Natural killer cell treated with Interleukin-12 subunit alpha and Interleukin-12 subunit beta and Interleukin-15 and Interleukin-18, amount 100 ng/mL, for 72 hours (primary cell): ENCODE measurements at places on chromosomes 2 and 18.

DNA sequence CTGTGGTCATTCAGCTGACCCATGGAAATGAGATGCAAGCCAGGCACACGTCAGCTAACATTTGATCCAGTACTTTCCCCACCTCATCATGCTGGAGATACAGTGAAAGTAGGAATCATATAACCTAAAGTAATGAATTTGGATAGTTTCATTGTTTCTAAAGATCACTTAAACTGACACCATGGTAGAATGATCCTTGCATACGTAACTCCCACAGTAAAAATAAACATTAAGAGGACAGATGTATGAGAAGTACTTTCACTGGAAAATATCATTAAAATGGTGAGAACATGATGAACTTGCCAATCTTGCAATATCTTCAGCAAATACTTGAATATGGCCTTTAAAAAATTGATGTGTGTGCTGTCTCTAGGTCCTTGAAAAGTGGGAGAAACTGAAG is 85.4 kb downstream of the MAIP1 start:
- no peak for DNase-seq

DNA sequence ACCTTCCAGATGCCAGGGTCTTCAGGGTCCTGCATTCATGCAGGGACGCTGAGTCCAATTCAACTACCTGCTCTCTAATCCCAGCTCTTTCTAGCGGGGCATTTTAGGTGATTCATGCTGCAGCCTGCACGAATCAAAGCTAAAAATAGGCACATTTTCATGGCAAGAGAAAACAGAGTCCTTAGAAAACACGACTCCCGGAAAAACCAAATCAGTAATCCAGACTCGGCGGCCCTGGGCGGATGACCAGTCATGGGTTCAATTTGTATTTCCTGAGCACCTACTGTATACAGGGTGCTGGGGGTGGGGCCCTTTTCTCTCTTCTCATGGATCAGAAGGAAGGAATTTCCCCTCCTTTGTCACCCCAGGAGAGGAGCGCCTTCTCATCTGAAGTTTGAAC is 64.4 kb downstream of the LONRF2 start:
- no peak for DNase-seq

- DNase-seq: no peak
Observed at GRCh38 chr18:5107988-5108387, 89.1 kb downstream of the AKAIN1 start.

GRCh38 chr2:234770031-234770506 is 181.7 kb upstream of the SH3BP4 start:
- DNase-seq: no peak

DNA sequence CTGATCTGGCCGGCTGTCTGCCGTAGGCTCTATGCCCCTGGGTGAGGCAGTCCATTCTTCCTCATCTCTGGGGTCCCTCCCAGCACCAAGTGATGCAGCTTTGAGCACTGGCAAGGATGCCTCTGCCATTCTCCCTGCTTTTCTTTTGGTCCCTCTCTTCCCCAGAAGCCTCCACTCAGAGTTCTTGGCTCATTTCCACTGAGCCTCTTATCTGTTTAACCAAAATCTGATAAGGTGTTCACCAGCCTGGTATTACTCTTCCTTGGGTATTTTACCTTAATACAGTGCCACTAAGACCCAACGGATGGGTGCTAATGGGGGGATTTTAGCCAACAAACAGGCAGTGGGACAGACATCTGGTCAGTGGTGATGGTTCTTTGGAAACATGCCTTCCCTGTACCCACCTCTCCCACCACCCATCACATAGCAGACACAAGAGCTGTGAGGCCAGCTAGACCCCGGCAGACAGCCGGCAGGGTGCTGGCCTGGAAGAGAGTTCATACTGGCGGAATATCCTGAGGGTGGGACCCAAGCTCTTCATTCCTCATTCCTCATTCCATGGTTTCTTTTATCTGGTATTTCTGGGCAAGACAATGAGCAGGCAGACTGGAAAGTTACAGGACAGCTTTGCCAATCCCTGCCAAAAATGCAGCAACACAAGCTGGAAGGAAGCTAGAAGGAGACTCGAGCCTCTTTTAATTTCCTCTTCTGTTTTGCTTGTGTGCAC is 34.6 kb downstream of the ZBTB7C start:
- no peak for DNase-seq

DNA sequence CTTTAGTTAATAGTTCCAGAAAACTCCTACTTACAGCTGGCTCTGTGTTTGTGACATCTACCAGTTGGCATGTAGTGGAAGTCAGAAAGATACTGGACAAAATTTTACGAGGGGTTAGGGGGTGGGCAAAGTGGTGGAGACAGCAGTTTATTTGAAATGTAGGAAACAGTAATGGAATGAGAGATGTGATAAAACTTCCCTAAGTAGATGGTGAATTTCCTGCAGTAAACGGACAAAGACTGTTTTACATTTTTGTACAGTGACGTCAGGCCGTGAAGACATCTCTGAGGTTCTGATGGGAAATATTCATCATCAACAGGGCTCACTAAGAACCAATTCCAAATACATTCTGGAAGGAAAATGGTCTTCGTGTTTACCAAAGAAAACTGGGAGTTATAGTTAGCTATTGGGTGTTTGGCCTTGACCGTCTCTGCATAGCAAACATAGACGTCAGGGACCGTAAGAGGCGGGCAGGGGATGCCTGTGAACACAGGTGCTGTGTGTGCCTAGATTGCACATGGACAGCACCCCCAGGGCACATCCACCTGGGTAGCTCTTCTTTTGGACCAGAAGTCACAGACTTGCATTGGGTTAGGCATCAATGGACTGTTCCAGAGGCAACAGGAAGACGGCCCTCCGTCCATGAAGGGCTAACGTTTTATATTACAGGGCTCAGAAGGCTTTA is 131.5 kb downstream of the ZNF516 start:
- DNase-seq: no peak

- DNase-seq: no peak
Observed at GRCh38 chr2:238462782-238463396, 36.2 kb downstream of the ASB1 start.

- DNase-seq: no peak
Observed at GRCh38 chr2:72112401-72112800, 35.3 kb downstream of the CYP26B1 start.

GRCh38 chr18:72235422-72235821 is 308.7 kb downstream of the CBLN2 start:
- no peak for DNase-seq

GRCh38 chr2:8932702-8933101 is 70.8 kb downstream of the MBOAT2 start:
- DNase-seq: no peak

- no peak for DNase-seq
Observed at GRCh38 chr18:76465630-76466409, 29.2 kb downstream of the ZNF516 start.

DNA sequence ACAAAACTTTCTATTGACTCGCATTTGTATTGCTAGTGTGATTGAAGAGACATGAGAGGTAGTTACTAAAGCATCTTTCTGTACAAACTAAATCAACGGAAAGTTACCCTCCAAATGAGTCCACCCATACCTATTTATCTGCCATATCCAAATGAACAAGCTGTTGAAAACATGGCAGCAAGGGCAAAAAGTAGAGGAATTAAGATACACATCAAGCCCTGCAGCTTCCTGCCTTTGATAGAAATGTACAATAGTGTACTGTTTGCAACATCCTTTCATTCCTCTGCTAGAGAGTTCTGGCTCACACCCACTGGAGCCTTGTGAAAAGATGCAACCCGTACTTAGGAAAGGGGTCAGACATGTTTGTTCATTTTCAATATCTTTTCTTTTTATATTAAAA is 122.5 kb downstream of the ERBB4 start:
- no peak for DNase-seq

DNA sequence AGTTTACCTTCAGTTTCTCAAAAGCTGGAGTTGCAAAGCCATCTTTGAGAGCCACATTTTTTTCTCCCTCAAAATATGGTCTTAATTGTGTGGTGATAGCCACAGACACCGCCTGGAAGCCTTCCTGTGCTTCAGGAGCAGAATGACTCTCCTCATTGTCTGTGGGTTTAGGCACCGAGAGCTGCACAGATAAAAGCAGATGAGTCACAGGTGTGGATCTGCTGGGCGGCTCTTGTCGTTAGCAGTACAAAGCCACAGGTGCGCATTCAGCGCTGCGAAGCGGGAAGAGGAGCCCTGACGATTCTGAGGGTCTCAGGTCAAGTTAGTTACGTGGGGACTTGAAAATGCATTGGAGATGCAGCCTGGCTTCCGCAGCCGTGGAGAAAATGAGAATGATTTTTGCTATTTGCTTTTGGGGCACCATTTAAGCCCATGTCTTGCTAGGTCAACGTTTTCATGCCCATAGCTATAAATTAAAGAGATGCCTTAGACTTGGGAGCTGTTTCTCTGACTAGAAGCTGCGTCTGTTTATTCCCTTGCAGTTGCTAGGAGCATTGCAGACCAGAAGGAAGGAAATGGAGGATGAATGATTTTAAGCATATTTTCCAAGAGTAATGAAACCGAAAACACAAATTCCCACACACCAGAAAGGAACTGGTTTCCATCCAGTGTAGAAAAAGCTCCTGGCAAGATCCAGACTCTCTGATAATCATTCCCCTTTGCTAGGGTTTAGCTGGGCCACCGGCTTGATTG is 51.5 kb downstream of the KLHL29 start:
- DNase-seq: no peak

- no peak for DNase-seq
Observed at GRCh38 chr18:63684718-63685117, 18.0 kb upstream of the SERPINB11 start.

DNA sequence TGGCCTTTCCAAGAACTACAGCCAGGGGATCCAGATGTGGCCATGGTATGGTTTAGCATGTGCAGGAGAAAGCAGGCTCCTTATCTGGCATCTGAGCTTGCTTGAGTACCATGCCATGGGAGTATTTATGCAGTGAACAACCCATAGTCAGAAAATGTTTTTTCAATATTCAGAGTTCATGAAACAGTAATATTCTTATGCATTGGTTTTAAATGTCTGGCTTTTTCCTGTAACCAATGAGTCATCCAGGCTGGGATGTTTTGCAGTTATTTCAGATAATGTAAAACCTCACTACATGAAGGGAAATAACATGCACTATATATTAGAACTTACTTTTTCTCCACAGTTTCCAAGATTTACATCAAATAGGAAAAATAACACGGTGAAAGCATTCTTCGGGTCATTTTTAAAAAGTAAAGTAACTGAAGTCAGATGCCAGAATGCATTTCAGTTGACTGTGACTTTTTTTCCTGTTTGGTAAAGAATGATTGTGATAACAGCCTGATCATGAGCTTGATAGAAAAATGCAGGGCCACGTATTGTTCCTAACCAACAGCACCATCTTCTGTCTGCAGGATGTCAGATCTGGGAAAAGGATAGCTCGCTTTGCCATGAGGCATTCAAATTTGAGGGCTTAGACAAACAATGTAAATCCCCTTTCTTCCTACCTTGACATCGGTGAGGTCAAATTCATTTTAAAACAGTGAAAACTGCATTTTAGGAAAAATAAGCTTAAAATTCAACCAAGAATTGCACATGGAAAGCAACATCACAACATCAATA is 152.8 kb downstream of the DSC3 start:
- DNase-seq: no peak

DNA sequence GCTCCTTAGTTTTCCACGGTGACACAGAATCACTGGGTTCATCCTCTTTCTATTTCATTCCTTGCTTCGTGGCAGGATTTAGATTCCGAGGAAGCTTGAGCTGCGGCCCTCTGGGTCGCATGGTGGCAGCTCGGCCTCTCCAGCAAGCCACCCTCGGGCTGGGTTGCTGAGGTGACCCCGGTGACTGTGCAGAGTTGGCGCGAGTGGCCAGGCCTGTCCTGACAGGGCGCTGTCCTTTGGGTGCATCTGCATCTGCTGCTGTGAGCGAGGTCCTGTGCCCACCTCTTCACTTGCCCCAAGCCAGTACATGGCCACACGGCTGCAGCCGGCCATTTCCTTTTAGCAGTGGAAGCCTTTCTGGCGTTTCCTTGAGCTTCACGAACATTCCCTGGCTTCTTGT is 21.8 kb downstream of the PRELID3A start:
- no peak for DNase-seq

DNA sequence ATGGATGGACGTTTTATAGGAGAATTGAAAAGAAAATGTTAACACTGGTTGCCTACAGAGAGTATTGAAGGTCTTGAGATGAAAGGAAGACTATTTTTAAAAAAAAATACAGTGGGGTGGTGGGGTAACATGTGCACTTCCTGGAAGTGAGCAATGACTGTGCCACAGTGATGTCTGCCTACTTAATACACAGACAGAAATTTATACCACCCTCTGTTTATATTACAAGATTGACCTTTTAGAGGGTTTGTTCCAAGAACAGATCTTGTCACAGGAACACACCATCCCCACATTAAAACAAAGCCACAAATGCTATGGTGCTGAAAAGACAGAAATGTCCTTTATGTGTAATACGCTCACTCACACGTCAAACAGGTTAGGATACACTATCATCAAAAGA is 87.6 kb downstream of the THADA start:
- DNase-seq: no peak

- DNase-seq: no peak
Observed at GRCh38 chr2:127047054-127047453, 59.9 kb downstream of the BIN1 start.

GRCh38 chr18:13339653-13340052 is 121.1 kb downstream of the LDLRAD4 start:
- no peak for DNase-seq

DNA sequence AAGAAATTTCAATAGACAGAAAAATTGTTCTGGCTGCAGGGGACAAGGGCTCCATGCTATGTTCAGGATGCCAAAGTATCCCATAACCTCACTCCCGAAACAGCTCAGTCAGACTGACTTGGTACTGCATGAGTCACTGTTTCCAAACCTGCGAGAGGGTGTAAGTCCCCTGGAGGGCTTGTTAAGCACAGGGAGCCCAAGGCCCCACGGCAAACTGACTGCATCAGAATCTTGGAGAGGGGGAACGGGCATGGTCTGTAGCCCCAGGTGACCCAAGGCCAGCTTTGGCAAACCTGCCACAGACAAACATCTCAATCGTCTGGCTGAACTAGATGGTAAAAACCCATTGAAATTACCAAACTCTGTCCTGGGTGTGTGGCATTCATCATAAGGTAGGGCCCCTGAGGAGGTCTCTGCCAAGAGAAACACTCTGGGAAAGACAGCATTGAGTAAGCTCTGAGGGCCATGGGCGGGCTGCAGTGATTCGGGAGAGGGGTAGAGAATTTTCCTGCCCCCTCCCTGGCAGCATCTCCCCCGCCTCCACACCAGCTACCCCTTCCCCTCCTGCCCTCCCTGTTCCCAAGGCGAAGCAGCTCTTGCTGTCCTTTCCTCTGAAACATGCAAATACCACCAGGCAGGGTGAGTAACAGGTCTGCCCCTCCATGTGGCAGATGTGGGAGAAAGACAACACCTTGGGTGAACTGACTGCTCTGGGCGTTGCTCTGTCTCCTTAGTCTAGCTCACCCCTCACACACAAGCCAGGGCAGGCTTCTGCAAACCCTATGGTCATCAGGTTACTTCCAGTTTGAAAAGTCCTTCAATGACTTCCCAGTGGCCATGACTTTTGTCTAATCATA is 274.7 kb upstream of the SIX2 start:
- DNase-seq: no peak

GRCh38 chr2:23905155-23905554 is 21.8 kb downstream of the ATAD2B start:
- no peak for DNase-seq

- DNase-seq: no peak
Observed at GRCh38 chr2:45804987-45805755, 153.7 kb downstream of the PRKCE start.

GRCh38 chr2:40700231-40700954 is 248.5 kb upstream of the SLC8A1 start:
- no peak for DNase-seq
